Esophagus squamous epithelium (tissue), 5 donors: ENCODE measurements at places on chromosomes 11 and 22.

- no peak for DNase-seq
These were observed 7.3 kb upstream of the CTSC start for GRCh38 chr11:88344869-88345268.

DNA sequence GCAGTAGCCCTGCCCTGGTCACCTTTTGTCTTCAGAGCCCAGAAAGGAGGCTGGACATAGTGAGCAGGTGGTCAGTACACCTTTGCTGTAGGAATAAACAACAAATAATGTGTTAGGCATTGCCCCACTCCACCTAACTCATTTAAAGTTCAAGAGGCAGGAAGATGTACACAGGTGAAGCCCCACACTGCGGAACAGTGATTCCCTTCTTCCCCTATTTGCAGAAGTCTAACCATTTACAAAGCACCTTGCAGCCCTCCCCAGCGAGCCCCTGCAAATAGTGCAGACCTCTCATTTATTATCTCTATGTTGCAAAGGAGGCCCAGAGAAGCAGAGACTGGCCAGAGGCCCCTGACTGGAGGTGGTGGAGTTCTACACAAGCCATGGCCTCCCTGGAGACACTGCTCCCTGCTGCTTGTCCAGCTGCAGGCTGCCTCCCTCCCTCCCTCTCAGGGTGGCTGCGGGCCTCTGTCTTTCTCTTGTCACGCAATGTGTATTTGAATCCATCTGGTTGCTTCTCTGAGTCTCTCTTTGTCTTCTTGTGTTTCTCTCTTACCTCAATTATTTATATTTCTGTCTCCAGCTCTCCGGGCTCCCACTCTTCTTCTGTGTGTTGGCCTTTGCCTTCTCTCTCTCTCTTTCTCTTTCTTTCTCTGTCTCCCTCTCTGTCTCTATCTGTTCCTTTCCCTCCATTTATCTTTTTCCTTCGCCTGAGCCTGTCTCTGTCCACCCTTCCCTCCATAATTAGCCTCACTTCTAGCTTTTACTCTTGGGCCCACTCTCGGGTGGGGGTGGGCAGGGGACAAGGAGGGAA is 59.1 kb upstream of the PRDM11 start:
- no peak for DNase-seq

- DNase-seq, result no peak
These were observed 312.2 kb downstream of the BRD1 start for GRCh38 chr22:49515475-49515874.

GRCh38 chr11:118009864-118010737 is 23.9 kb downstream of the IL10RA start:
- no peak for DNase-seq

DNA sequence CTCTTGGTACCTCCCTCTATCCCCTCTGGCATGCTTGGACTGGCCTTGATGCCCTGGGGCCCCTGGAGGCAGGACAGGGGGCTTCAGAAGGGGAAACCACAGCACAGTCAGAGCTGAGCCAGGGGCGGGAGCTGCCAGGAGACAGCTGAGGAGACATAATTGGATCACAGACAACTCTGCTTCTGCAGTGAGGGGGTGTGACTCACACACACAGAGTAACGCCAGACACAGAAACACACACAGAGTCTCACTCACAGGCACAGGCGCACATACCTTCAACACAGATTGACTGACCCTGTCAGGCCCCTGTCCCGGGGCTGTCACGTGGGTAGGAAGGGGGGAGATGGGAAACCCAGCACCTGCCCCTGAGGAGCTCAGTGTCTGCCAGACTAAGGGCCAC is 20.6 kb downstream of the STARD10 start:
- no peak for DNase-seq

DNA sequence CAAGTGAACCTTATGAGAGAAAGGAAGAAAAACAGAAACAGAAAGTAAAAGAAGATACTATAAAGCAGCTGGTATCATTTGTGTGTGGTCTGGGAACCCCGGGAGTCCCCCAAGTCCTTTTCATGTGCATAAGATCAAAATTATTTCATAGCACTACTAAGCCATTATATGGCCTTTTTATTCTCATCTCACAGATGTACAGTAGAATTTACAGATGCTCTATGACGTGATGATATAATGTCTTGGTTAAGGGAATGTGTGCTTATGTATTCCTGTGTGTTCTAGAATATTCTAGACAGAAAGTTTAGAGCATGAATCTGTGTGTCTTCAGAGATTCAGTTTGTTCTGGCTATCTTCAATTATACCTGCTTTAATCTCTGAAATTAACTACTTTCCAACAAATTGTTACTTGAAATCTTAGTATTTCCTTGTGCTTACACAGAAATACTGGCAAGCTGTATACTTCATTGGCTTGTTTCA is 8.6 kb upstream of the TPP1 start:
- DNase-seq, result no peak

GRCh38 chr11:68545796-68546195 is 85.2 kb downstream of the PPP6R3 start:
- DNase-seq, result no peak

DNA sequence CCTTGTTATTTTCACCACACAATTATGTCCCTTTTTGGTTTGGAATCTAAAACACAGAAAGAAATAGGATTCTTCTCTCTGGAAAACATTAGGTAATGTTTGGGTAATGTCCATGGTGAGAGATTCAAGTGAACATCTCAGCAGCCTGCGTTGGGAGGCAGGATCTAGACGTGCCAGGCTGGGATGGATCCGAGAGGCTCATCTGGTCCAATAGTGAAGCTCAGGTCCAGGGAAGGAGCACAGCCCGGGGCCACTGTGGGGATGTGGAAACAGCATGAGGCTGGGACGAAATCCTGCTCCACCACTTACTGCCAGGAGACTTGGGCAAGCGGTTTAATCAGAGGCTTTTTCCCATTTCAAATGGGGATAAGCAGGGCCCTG is 109.9 kb downstream of the CSNK2A3 start:
- DNase-seq, result no peak

DNA sequence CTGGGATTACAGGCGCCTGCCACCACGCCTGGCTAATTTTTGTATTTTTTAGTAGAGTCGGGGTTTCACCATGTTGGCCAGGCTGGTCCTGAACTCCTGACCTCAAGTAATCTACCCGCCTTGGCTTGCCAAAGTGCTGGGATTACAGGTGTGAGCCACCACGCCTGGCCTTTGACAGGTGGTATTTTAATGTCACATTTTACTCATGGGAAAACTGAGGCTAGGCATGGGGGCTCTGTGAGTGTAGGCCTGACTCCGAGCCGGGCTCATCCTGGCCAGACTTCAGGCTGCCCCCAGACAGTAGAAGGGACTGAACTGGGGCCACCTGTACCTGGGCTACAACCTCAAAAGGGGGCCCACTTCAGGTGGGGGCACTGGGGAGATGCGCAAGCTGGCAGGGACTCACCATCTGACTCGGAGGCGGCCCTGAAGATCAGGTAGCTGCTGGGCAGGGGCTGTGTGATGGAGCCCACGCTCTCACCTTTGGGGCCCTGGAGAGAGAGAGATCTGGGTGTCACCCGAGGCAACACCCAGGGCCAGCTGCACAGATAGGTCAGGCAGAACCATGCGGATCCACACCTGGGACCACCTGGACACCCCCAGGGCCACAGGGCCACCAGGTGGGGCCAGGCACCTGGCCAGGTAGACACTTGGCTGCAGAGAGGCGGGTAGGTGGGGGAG is 45.8 kb downstream of the OSBPL5 start:
- DNase-seq, result no peak

DNA sequence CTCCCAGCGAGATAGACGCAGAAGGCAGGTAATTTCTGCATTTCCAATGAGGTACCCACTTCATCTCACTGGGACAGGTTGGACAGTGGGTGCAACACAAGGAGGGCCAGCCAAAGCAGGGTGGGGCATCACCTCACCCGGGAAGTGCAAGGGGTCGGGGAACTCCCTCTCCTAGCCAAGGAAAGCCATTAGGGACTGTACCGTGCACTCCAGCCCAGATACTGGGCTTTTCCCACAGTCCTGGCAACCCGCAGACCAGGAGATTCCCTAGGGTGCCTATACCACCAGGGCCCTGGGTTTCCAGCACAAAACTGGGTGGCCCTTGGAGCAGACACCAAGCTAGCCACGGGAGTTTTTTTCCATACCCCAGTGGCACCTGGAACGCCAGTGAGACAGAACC is 17.2 kb downstream of the TRPC6 start:
- DNase-seq, result no peak

DNA sequence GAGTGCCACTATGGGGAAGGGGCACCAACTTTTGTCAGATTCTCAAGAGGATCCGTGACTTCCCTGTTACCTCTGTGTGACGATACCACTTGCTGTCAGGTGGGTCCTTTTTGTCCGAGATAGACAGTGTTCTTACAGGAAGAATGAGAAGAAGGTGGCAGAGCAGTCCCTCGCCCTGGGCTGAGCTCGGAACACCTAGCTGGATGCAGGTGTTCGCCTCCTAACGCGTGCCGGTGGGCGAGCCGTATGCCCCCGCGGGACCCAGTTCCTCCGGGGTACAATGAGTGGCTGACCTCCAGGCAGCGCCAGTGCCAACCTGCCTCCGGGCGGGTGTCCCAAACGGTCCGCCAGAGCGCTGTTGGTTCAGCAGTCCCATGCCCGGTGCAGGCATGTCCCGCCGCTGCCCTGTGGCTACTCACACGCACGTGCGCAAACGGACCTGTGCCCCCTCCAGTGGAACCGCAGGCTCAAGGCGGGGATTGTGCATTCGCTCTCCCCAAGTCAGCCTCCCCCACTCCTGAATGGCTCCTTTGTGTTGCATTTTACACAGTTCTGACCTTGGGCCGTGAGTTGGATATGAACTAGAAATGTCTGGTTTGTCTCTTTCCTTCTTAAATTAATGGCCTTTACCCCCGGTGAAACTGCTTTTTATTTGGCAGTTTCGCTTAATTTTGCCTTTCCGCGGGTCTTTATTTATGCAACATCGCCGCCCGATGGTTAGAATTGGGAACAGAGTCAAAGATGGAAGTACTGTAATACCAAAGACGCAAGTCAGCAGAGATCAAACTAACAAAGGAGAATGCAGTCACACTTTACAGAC is 1.1 kb upstream of the ABTB2 start:
- DNase-seq, result peak; percentile 19

DNA sequence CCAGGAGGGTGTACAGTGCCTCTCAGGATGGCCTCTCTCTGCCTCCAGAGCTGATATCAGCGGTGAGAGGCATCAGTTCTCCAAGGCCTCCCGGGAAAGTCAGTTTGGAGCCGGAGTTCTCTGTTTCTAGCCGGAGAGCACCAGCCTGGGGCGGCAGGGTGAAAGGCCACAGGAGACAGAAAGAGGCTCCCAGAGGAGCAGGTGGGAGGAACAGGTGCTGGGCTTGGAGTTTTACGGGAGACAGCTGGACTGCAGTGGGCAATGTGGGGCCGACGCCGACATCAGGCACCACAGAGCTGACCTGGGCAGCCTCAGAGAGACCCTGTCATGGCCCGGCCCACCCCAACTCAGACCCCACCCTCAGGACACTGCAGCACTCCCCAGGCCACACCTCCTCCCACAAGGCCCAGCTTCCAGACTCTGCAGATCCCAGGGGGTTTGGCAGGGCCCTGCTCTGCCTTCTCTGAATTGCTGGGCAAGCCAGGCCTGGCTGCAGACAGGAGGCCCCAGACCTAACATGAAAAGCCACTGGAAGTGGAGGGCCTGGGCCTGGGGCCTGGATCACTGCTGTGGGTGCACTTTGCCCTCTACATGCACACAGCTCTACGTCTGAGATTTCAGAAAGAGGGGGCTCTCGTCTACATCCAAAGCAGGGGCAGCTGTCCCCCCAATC is 885.6 kb downstream of the BRD1 start:
- DNase-seq, result no peak

DNA sequence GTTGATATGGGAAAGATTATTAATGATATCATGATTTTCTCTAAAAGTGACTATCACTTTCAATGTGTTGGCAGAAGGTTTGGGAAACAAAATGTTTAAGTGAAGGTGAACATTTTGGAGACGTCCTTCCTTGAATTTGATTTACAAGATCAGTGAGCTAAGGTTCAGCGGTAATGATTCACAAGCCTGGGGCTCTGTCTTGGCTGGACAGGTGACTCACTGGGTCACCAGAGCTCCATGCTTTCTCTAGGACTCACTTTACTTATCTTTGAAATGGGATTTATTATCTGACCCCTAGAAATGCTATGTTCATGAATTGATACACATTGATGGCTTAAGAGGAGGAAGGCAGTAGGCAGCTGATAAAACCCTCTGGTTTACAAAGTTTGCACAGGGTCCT is 437.5 kb downstream of the NTM start:
- no peak for DNase-seq

GRCh38 chr11:66070604-66071380 is 720 bp downstream of the PACS1 start:
- no peak for DNase-seq

DNA sequence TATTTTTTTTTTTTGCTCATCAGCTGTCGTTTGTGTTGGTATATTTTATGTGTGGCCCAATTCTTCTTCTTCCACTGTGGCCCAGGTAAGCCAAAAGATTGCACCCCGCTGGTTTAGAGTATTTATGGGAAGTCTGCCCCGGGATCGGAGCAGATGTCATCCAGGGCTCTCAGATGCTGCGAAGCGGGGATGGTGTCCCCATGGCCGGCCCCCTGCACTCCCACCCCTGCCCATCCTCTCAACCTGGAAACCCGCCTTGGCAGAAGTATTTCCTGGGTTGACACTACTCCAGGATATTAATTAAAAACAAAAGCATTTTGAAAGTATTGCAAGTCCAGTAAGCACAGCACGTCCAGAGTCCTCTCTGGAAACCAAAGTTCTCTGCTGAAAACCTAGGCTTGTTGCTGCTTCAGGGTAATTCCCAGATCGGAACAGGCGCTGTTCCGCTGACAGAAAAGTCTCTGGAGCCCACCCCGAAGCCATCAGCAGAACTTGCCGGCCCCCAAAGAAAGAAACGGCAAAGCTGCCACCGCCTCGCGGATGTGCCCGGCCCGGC is 833 bp downstream of the SCUBE2 start:
- DNase-seq, result no peak

DNA sequence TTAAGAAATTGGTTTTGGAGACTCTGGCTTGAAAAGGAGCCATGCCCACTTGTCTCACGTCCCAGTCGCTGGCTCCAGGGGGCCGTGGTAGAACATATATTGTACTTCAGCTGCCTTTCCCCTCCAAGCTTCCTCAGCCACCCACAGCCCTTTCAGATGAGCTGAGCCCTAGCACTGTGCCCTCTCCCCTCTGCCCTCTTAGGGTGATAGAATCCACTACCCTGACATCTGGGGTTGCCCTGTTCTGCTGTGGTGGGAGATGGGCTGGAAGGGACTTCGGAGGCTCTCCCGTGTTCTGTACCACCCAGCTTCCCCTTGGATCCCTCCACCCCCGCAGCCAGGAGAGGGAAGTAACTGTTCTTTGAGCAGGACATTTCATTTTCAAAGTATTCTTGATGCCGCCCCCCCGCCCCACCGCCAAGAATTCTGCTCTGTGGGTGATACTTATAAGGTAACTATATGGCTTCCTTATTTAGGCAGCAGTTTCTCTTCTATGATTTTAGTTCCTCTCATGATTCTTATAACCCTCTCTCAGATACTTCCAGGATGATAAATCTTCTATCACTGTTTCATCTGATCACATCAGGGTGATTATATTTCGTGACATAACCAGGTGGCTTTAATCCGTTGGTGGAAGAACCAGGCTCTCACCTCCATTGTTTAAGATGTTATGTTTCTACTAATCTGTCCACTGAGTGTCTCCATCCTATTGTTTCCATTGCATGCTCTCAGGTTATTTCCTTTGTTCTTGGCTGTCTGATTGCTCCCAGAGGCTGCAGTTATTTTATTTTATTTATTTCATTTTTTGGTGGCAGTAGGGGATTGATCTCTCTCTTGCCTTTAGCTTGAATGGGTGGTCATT is 24.1 kb downstream of the ZBTB16 start:
- no peak for DNase-seq
